ENCODE measurements at places on chromosomes 4 and X.

GRCh38 chr4:93267747-93268146, 560.8 kb upstream of the ATOH1 start:
- no peak for DNase-seq

- no peak for DNase-seq
Observed at GRCh38 chr4:111187108-111187507, 564.2 kb upstream of the PITX2 start.

- DNase-seq, result no peak
Observed at GRCh38 chr4:8303485-8304281, 34.1 kb downstream of the HTRA3 start.

GRCh38 chrX:19602866-19603622, 87.7 kb upstream of the MAP3K15 start:
- no peak for DNase-seq

DNA sequence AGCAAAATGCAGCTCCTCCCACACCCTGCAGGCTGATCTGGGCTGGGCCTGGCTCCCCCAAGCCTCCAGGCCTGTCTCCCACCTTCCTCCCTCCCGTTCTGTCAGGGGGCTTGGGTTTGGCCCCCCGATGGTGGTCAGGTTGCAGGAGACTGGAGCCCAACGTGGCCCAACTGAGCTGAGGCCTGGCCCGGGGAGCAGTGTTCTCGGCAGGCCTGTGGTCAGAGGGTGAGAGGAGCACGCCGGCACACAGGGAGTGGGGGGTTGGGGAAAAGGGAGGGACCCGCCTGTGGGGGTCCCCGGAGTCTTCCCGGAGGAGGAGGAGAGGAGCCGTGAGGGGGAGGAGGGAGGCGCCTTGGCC, 43.2 kb upstream of the NKX1-1 start:
- no peak for DNase-seq

GRCh38 chr4:73750730-73751129, 10.4 kb downstream of the CXCL8 start:
- DNase-seq, result no peak
